ENCODE measurements at places on chromosomes 1 and 21.

GRCh38 chr1:241550318-241550717, 18.1 kb downstream of the KMO start:
- DNase-seq: no peak

DNA sequence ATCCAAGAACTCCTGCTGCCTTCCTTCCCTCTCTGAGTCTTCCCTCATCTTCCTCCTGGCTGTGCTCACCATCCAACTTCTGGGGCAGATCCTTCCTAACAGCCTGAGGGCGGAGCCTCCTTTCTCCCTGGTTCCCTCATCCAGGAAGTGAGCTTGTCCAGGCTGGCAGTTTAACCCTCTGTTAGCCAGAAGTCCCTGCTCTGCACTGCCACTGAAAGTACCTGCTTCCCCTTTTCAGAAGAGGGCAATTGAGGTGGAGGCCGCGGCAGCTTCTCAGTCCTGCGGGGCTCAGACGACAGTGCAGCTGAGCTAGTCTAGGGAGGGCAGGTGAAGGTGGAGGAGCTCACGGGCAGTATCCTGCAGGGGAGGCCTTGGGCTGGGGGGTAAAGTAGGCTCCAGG, 149.1 kb downstream of the FCRL5 start:
- DNase-seq: no peak

DNA sequence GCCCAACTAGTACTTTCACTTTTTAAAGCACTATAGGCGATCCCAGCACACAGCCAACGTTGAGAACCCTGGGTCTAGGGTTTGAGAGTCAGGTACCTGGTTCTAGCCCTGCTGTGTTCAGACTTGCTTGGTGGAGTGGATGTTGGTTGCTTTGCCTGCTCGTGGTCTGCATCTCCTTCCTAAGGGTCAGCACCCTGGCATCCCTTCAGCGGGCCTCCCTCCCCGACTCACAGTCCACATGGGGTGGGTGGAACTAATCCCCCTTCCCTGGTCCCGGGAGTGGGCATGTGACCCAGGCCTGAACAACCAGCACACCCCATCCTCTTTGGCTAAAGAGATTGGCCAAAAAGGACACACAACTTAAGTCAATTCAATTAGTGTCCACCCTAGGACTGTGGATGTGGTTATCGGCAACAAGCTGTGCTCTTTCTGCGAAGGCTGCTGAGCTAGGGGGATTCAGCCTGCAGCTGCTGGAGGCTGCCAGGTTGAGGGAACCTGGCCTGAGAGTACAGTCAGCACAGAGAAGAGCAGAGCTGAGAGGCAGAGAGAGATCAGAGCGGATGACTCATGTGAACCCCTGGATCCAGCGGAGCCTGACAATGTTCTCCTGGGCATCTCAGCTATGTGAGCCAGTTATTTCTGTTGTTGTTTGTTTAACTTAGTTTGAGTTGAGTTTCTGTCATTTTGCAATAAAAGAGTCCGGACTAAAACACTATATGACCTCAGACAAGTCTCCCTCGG, 138.9 kb downstream of the ACTL8 start:
- DNase-seq: no peak

GRCh38 chr1:48236716-48237470, 14.4 kb downstream of the SLC5A9 start:
- no peak for DNase-seq

DNA sequence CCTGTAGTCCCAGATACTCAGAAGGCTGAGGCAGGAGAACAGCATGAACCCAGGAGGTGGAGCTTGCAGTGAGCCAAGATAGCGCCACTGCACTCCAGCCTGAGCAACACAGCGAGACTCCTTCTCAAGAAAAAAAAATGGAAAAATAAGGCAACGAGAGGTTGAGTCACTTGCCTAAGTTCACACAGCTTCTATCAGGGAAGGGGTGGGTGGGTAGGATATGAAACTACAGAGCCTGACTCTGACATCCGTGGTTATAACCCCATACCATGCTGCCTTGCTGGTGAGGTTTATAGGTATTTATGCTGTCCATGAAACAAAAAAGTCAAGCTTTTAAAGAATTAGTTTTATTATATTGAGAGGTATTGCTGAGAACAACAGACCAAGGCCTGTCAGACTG, 61.5 kb upstream of the RAB4A start:
- no peak for DNase-seq

GRCh38 chr1:81358151-81358550, 442.6 kb upstream of the ADGRL2 start:
- DNase-seq: no peak

GRCh38 chr21:15860541-15860940, 130.8 kb downstream of the USP25 start:
- DNase-seq: no peak

DNA sequence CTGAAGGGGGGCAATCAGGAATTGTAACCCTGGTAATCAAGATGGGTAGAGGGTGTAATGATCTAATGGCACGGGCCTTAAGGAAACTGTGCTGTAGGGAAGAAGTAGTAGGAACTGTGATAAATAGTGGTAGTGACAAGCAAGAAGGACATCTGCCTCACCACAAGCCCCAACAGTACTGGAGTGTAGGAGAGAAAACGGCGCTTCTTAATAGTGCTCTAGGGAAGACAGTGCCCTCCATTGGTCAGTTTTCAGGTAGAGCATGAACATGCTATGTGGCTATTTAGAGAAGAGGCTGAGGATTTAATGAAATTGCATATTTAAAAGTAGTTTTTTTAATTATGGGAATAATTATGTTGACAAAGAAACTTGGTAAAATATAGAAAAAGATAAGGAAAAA, 32.2 kb downstream of the SLC30A7 start:
- DNase-seq: no peak

DNA sequence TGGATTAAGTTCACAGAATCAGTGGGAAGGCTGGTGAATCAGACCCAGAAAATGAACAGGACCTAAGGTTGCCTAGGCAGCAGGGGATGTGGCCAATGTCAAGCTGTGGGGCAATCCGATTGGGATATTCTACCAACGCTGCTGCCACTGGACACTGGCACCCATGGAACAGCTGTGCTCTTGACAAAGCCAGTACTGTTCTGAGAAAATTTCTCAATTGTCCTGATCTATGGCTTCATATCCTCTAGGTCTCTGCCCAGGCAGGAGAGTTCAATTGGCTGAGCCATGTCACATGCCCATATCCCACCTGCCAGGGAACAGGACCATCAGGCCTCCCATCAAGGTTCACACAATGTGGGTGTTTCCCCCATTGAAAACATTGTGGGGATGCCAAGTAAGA, 6.2 kb downstream of the TACSTD2 start:
- no peak for DNase-seq

- no peak for DNase-seq
Measured at GRCh38 chr1:211241071-211241470, 18.1 kb upstream of the RCOR3 start.

GRCh38 chr1:1128454-1129139, 12.7 kb upstream of the C1orf159 start:
- no peak for DNase-seq

DNA sequence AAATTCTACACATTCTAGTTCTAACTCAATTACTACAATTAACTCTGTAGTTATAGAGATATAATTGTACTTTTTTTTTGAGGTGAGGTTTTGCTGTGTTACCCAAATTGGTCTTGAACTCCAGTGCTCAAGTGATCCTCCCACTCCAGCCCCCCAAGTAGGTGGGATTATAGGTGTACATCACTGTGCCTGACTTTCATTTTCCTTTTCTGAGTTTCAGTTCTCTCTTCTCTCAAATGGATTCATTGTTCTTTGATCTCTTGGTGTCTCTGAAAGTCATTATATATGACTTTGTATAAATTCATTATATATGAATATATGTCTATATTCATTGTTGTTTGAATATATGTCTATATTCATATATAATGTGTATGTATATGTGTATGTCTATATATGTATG, 74.0 kb upstream of the GALNT2 start:
- DNase-seq: no peak

DNA sequence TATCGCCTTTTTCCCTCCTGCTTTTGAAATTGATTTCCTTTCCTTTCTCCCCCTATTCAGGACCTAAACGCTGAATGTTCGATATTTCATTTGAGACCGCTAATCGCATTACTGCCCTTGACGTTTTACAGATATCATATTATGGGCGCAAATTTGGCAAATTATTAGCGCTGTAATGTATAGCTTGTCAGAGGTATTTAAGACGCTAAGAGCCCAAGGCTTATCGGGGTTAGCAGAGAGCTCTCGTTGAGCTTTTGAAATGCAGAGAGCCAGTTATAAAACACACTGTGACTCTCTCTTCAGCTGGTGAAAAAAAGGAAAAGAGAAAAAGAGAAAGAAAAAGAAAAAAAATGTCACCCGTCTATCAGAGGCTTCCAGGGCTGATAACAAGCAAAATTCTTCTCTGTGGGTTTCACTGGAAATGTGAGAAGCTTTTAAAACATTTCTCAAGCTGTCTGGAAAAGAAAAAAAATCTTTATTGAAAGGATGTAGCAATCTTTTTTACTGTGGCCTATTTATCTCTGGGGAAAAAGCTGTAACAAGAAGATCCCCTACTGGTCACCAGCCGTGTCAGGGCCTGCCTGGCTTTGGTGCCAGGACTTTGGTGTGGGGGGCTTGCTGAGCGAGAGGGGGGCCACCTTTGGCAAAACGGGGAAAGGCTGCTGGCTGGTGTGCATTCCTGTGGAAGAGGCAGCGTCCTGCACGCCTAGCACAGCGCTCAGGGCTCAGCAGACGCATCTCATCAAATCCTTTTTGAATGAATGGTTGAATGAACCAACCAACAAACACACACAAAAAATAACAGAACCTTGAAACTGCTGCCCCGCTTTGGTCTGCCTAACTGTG, 119.8 kb downstream of the RNF220 start:
- no peak for DNase-seq

GRCh38 chr1:156615946-156616345, 3.3 kb upstream of the HAPLN2 start:
- DNase-seq: no peak

DNA sequence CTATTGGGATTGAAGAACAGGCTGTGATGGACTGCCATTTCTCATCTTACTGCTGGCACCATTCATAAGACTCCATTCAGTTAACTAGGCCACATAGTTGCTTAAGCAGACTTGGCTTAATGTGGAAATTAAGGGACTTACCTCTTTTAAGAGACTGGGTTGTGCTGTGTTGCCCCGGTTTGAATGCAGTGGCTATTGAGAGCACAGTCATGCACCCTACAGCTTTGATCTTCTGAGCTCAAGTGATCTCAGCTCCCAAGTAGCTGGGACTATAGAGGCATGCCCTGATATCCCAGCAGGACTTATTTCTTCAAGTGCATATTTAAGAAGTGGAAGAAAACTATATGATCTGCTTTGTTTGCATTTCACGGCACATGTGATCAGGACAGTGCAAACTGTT, 181.1 kb downstream of the RASAL2 start:
- DNase-seq: no peak

DNA sequence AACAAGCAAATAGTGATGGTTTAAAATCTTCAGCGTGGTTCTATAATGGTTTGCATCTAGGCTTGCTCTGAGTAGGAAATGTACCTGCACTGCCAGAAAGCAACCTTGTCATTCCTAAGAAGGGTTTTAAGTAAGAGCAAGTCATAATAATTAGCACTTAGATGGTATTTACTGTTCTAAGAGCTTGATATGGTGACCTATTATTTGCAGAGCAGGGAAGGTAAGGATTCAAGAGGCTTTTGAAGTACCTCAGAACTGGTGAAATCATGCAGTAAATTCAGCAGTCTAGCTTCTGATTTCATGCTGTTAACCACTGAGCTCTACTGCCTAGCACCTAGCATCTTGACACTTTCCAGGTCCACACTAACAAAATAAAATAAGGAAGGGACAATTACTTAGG, 23.7 kb downstream of the ATP1A1 start:
- DNase-seq: no peak

- DNase-seq: no peak
Measured at GRCh38 chr21:38843379-38843778, 37.6 kb downstream of the ETS2 start.

DNA sequence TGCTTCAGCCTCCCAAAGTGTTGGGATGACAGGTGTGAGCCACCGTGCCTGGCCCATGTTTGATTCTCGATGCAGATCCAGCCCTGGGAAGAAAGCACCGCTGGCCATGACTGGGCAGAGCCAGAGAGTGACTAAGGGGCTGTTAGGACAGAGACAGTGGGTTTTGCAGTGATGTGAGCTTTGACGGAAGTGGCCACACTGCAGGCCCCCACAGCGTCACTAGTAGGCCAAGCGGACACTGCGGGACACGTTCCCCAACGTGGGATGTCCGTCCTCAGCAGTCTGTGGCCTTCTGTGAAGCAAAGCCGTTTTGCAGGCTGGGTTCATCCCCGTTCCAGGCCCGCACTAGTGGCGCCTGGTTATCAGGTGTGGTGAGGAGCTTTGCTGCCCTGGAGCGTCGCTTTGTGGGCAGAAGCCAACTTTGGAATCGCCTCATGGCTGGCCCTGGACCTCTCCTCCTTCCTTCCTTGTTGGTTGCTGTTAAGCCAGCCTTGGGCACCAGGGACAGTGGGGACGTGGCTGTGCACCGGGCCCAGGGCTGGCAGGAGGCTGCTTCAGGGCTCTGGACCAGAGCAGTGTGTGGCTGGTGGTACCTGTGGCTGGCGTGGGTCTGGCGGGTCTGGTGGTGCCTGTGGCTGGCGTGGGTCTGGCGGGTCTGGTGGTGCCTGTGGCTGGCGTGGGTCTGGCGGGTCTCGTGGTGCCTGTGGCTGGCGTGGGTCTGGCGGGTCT, 41.2 kb downstream of the SKI start:
- DNase-seq: no peak

- no peak for DNase-seq
Measured at GRCh38 chr1:6858596-6858995, 73.3 kb downstream of the CAMTA1 start.

DNA sequence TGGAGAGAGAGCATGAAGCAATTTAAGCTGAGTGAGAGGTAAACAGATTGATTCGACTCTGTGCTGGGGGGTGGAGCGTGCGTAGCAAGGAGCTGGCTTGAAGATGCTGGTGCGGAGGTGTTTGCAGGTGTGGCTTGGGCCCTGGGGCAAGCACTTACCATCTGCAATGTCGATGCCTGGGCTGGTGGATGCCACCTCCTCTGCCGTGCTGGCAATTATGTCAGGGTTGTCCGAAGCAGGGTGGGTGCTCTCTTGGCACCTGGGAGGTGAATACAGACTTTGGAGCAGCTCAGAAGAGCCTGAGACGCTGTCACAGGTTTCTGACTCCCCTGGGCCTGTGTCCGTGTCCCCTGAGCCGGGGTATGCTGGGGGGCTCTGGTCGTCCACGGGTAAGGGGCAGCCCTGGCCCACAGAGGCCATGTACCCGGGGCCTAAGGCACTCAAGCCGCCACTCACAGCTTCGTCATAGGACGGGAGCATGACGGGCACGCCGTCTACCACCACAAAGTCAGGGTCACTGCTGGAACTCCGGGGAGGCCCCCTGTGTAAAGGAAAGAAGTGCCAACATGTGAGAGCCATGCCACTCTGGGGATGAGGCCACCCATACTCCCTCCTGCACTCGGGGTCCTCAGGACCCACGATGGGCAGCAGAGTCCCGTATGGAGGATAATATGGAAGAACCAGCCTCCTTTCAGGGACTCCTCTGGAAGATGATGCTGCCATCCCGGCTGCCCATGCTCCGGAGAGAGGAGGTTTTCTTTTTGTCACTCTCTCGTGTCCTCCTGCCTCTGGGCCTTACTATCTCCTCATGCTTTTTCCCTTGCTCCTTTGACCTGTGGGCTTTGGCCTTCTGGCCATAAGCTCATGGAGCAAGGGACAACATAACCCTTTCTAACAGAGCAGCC, 80.3 kb upstream of the TLR5 start:
- no peak for DNase-seq

- DNase-seq: no peak
Measured at GRCh38 chr1:16083486-16083885, 10.0 kb upstream of the FAM131C start.

GRCh38 chr1:152457071-152457470, 43.0 kb upstream of the CRNN start:
- no peak for DNase-seq

- peak; percentile 20 for DNase-seq
Measured at GRCh38 chr1:153490272-153491051, 30.0 kb upstream of the S100A7 start.

Measured in NCI-H1930 (cell line).